ENCODE measurements at places on chromosomes 11 and 22.

DNA sequence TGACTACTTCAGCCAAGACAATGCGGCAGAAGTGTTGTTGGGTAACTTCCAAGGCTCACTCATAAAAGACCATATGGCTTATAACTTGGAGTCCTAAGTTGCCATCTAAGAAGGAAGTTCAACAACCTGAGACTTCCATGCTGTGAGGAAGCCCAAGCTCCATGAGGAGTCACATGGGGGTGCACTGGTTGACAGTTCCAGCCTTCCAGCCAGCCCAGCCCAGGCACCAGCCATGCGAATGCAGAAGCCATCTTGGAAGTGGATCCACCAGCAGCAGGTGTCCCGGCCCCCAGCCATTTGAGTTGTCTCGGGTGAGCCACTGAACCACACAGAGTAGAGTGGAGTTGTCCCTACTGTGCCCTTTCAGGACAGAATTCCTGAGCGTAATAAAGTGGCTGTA, 32.8 kb upstream of the WNT7B start:
- no peak for DNase-seq

- DNase-seq = no peak
These were observed 187.0 kb downstream of the ST3GAL4 start for GRCh38 chr11:126542334-126543015.

- DNase-seq = no peak
These were observed 9.6 kb downstream of the ADM start for GRCh38 chr11:10314199-10315072.

GRCh38 chr22:19383292-19383691, 48.2 kb downstream of the HIRA start:
- no peak for DNase-seq

- DNase-seq = no peak
These were observed 7.6 kb downstream of the DDIAS start for GRCh38 chr11:82909015-82909640.

- DNase-seq = no peak
These were observed 2.9 kb downstream of the PIK3IP1 start for GRCh38 chr22:31289344-31289743.

DNA sequence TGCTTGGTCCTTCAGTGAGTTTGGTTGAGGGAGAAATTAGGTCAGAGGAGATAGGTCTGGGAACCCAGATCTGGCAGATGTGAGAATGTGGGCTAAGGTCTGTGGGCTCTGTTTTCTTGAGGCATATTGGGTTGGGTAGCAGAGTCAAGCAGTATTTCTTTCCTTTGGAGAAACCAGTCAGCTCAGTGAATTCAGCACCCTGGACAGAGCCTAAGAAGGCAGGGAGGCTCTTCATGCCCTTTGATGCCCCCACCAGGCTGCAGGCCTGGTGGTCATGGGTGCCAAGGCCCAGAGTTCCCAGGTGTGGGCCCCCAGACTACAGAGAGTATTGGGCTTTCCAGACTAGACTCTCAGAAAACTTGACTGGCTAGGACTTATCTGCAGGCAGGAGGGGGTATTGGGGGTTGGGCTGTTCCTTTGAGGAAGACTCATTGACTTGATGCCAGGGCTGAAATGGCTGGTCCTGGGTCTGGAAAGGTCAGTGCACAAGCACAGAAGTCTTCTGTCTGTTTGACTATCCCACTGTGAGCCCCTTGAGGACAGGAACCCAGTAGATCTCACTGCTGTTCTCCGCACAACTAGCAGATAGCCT, 45.3 kb upstream of the NECTIN1 start:
- DNase-seq = no peak

GRCh38 chr11:45817191-45817590, 12.2 kb downstream of the SLC35C1 start:
- no peak for DNase-seq

DNA sequence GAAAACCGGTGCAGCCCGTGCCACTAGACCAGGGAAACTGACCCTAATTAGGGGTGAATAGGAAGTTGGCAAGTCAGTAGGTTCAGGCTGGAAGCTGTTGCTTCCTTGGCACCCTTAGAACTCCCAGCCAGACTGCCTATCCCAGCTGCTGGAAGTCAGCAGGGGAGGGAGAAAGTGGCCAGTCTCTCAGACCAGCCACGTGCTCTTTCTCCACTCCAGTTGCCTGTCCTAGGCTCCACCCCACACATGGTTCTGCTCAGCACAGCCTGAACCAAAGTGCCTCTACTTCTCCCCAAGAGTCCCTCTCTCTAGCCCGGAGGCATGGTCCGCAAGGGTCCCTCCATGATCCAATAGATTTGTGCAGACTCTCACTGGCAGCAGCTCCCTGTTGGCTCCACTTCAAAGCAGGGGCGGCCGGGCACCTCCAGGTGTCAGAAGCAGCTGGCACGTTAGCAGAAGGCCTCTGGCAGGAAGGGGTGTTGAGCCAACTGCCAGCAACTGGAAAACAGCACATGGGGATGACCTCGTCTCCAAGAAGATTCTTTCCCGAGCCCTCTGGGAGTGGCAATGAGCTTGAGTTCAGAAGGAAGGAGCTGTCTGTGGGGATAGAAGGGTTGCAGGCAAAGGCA, 27.7 kb downstream of the ARFGAP2 start:
- DNase-seq = no peak

DNA sequence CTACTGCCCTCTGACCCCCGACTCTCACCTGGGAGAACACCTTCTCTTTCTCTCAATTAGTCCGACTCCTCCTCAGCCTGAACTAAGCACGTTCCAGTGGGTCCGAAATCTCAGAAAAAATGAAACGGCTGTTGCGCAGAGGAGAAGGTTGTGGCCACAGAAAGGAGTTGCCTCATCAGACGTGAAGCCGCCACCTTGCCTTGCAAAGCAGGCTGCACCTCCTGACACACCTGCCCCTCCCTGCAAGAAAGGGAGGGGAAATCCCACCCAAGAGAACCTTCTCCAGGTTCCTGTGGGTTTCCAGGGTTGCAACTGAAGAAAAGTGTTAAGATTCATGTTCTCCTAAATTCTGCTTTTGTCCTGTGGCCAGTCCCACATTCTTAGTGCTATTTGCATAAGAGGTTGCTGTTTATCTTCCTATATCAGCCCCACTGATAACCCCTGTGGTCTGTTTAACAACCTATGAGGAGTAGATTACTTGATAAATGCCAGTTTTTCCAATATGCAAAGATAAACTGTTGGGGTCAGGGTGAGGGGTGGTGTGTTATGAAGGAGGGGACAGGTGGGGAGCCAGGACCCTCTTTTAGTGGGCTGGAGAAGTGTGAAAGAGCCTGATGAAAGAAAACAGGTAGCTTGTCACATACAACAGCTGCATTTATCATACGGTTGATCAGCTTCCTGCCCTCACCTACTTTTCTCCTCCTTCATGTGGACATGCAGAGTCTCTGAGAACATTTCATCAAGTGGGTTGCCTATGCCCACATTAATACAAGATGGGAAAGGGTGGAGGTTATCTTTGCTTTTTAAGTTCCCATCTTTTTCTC, 18.2 kb downstream of the ZBTB16 start:
- DNase-seq = no peak

GRCh38 chr11:26974069-26974783, 19.7 kb upstream of the FIBIN start:
- DNase-seq = no peak

GRCh38 chr11:114257621-114258558, 38.3 kb upstream of the NNMT start:
- no peak for DNase-seq

GRCh38 chr11:55357560-55358184, 10.1 kb upstream of the OR4A15 start:
- no peak for DNase-seq

DNA sequence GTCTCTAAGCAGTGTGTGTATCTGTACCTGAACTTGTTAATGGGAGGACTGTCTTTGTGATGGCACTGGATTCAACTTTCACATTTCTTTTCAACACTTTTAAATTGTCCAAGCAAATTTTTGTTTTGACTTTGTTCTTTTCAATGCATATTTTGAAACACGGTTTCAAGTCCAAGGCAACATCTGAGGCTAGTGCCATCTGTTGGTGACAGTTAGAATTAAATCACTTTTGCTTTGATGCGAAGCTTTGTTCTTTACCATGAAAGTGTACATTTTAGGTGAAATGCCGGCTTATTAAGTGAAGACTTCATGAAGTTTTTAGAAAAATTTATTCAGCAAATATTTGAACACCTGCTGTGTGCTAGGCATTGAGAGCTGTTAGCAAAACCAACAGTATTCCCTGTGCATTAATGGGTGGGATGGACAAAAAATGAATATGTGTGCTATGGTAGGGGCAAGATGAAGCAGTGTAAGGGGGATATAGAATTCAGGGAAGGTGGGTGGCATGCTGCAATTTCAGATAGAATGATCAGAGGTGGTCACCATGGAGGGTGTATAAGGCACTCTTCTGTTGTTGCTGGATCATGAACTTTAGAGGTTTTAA, 70.2 kb downstream of the DDX10 start:
- no peak for DNase-seq

- DNase-seq = no peak
These were observed 35.0 kb downstream of the SGSM3 start for GRCh38 chr22:40405178-40406062.

DNA sequence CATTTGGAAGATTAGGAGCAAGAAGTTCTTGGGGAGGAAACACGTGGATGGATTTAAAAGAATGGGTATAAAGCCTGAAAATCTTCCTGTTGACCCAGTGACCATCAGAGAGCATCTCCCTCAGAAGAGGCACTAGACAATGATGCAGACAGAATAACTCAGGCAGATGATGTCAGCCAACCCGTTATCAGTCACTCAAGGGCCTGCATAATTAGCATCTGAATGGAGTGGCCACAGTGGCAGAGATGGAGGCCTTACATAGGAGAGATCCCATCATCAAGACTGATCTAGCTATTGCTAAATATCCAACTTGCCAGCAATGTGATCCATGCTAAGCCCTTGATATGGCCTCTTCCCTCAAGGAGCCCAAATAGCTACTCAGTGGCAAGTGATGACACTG, 70.7 kb upstream of the CD82 start:
- DNase-seq = no peak

DNA sequence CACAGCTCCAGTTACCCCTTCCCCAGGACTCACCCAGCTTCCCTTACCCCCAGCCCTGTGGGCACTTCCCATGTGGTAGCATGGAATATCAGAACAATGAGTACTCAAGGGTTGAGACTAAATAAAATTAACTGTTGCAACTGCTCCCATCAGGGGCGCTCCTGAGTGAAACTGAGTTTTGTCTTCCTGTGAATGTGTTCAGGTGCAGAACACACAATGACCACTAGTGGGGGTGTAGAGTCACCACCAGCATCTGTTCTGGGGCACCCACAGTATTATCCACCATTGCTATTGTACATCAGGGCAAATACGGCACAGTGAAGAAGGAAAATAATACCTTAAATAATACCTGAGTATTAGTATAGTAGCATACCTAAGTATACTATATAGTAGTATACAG, 689.7 kb downstream of the TBC1D22A start:
- DNase-seq = no peak

- DNase-seq = no peak
These were observed 35.5 kb upstream of the TTC12 start for GRCh38 chr11:113278925-113279324.

DNA sequence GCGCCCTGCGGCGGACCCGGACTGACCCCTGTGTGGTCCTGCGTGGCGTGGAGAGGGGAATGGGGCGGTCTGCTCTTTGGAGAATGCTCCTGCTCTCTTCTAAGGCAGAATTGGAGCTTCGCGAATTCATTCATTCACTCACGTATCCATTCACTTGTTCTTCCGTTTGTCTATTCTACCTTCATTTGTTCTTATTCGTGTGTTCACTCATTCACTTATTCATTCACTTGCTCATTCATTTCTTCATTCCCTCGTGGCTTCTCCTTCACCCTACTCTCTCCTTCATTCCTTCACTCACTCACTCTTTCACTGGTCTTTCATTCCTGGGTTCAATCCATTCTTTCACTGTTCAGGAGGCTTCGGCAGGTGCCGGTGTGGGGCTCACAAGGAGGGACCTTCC, 69.6 kb downstream of the WNT7B start:
- no peak for DNase-seq

- DNase-seq = peak; percentile 9
These were observed 6.3 kb upstream of the KDELR3 start for GRCh38 chr22:38461414-38462081.

DNA sequence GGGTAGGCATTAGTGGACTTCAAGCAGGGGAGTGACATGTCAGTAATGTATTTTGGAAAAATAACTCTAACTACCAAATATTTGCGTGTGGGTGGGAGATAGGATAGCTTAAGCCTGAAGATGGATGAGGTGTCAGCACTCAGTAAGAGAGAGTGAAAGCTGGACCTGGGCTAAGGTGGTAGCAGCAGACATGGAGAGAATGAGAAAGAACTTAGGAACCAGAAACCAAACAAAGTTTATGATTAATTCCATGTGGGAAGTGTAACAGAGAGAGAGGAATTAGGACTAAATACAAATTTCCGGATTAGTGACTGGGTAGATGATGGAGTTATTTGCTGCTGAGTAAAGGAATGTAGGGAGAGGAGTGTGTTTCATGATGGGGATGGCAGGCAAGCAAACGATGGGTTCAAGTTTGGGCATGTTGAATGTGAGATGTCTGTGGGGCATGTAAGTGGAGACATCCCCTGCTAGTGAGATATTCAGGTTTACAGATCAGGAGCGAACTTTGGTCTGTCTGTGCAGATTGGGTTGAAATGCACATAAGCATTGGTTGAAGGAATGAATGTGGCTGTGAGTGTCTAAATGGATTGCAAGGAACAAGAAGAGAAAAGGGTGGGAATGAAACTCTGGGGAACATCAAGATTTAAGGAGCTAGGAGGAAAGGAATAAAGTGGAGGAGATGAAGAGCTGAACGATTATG, 185.6 kb upstream of the MTMR2 start:
- no peak for DNase-seq

- no peak for DNase-seq
These were observed 9.2 kb upstream of the CD5 start for GRCh38 chr11:61092908-61093763.

GRCh38 chr11:19393941-19394340, 153.2 kb upstream of the E2F8 start:
- no peak for DNase-seq

GRCh38 chr11:132943706-132944568, 588.4 kb downstream of the OPCML start:
- DNase-seq = no peak

- DNase-seq = no peak
These were observed 555 bp downstream of the TP53I11 start for GRCh38 chr11:44950031-44950624.

All from effector CD8-positive, alpha-beta T cell (primary cell).